ENCODE measurements at places on chromosomes 2 and 18.

DNA sequence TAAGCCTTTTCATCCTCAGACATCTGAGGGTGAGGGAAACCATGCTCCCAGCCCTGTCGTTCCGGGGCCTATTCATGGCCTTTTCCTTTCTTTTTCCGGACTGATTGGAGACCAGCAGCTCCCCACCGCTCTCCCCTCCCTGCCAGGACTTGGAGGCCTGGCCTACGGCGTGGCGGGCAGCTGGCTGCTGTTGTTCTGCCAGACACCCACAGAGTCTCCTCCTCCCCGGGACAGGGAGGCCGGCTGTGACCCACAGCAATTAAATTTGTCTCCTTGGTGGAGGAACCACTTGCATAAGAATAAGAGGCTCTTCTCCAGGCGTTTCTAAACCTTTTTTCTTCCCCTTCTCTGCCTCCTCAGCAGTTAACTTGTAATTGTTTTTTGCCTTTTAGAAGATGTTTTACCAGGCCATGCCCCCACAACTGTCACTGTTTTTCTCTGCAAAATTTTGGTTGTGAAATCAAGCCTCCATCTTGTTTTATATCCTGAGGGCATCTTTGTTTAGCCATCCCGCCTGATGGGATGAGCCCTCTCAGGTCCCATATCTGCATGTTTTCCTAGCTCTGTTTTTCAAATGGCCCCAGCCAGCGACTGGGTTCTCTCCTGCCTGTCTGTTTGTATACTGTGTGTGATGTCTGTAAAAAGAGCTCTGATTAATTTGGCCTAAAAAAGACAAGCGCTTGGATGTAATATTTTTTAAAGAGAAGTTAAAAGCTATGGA is 1060.0 kb upstream of the DDX18 start:
- no peak for DNase-seq

DNA sequence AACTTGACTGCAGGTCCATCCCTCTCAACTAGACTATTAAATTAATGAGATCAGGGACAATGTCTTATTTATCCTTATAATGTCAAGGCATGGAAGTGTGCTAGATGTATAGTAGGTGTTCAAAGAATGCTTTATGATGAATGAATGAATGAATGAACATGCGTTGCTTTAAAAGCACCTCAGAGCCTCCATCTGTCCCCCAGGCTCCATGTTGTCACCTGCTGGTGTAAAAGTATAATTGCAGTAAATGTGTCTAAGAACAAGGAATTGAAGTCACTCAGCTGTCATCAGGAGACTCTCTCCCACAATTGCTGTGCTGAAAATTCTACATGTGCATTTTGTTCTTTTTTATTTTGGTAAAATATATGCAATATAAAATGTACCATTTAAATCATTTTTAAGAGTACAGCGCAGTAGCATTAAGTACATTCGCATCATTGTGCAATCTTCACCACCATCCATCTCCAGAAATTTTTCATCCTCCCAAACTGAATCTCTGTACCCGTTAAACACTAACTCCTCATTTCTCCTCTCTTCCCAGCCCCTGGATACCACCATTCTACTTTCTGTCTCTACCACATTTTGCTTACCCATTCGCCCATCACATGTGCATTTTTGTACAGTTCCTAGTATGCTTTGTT is 52.6 kb downstream of the GNAL start:
- no peak for DNase-seq

- no peak for DNase-seq
These were observed 555 bp downstream of the ALPI start for GRCh38 chr2:232456296-232457120.

GRCh38 chr18:48862132-48862531 is 88.6 kb downstream of the SMAD7 start:
- DNase-seq, result no peak

DNA sequence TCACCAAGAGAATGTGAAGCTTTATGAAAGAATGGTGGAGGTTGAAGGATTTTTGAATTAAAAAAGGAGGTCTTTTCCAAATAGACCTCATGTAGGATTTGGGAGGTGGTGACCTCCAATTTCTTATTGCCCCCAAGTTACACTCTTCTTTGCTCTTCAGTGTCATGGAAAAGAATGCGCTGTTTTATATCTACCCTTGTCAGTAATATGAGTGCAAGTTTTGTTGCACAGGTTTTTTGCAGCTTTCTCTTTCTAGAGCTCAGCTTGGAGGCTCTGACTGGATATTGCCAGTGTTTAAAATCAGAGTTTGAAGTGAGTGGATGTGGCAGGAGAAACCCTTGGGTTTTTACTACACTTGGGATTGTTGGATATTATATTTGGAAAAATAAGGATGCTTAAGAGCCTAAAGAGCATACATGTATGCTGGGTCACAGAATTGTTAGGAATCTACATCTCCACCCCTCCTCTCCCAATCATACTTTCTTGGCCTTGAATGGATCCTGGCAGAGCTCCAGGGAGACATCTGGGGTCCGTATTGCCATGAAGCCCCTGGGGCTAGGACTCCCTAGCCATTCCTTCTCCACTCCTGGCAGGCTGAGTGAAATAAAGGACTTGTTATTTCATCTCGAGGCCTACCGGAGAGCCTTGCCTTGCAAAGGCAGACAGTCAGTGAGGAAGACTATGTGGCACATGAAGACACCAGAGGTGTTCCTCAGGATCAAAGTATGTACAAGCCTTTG is 43.8 kb downstream of the APOB start:
- DNase-seq, result no peak

- DNase-seq, result no peak
These were observed 559.3 kb upstream of the CDH2 start for GRCh38 chr18:28736223-28736622.

DNA sequence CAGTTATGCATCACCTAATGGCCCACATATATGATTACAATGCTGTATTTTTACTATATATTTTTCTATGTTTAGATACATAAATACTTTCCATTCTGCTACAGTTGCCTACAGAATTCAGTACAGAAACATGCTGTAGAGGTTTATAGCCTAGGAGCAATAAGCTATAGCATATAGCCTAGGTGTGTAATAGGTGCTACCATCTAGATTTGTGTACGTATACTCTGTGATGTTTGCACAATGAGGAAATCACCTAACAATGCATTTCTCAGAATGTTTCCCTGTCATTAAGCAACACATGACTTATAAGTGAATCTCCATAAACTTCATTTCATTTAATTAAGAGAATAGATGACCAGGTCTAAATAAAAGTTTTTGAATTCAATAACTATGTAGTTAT is 43.5 kb downstream of the SLC38A11 start:
- no peak for DNase-seq

DNA sequence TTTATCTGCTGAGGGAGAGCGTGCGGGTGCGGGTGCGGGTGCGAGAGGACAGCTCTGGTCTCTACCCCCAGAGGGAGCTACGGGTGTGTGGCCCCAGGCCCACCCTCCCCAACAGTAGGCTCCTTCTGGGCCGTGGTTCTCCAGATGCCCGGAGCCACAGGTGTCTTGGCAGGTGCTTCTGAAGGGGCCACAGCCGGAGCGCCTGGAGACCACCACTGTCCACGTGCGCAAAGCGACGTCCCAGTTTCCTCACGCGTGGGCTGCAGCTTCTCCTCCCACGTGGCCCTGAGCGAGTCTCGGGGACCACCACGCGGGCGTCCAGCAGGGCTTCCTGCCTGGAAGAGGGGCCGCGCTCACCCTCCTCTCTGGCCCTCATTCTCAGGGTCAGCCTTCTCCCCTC is 90.6 kb downstream of the BIN1 start:
- no peak for DNase-seq

DNA sequence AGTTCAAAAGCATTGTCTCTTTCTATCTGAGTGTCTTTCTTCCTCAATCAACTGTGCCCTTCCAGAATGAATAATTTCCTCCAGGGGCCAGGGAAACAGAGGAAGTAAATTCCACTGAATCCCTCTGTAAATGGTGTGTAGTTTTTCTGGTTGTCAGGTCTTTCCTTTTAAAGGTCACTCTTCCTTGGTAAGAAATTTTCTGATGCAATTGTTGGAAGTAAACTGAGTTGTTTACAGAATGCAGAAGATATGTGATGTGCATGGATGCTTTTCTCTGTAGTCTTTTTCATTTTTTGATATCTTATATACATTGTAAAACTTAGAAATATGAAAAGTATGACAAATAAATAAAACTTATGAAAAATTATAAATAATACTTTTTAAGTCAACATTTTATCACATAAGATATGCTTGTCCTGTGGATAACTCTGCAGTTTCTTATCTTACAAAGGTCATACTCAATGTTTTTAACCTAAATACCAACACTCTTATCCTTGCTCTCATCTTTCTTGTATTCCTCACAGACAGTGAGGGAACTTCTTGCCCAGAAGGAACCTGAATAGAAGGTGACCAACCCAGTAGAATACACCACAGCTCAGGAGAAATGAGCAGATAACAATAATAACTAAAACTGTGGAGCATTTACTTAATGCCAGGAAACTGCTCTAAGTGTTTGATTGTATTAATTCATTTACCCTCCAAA is 234.5 kb downstream of the METTL4 start:
- no peak for DNase-seq

GRCh38 chr2:55565613-55566012 is 46.1 kb downstream of the CFAP36 start:
- no peak for DNase-seq

- DNase-seq, result no peak
These were observed 92.1 kb downstream of the ATL2 start for GRCh38 chr2:38284971-38285370.

DNA sequence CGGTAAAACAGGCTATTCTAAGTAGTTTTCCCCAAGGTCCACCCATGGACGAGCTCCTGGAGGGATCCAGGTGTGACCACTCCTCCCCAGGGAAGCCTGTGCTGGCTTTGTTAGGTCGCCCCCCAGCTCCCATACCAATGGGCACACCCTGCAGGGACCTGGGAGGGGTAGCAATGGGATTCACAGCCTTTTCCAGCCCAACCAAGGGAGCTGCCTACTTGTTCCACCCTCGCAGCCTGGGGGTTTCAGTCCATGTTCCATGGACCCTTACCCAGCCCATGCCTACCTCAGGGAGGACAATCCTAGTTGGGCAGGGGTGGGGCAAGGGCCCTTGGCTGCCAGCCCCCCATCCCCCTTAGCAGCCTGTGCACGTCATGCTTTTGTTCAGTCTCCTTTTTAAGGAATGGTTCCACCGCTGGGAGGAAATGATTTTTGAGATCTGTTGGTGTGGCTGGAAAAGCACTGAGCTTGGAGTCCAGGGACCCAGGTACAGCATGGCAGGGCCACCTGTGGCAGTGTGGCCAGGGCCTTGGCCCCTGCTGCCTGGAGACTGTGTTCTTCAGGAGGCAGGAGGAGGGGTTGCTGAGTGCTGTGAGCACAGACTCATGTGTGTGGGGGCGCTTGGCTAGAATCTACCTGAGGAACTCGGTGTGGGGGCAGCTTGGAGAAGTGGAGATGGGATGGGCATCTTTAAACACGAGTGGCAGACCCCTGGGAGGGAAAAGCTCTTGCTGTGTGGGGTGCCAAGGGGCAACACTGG is 166.8 kb downstream of the TWIST2 start:
- DNase-seq, result no peak

- DNase-seq, result no peak
These were observed 233.4 kb upstream of the GALNT5 start for GRCh38 chr2:157024129-157024528.

DNA sequence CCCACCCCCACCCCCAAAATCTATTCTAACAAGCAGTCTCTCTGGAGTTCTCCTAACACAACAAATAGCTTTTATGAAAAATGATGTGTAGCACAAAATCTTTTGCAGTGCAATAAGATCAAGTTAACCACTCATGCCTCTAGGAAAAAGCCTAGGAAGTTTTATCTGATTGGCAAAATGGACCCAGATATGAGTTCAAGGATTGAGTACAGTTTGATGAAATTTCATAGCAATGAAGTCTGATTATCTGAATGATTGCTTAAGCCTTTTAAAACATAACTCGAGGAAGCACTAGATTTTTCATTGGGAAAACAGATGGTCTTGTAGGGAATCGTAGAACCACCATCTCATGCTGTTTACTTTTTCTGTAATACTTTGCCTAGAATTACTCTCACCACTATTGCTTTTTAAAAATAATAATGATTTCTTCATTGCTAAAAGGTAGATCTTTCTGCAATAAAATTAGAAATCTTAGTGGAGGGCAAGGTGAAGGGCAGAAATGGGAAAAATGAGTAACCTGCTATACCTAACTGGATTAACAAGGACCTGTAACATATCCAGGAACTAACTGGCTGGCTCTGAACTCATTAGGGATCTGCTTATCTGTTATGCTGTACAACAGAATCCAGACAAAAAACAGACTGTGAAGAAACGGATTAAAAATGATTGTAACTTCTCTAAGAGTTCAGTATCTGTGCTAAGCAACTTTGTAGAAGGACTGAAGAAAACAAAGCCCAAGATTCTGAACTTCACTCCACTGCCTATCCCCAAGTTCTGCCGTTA is 73.7 kb upstream of the ETAA1 start:
- no peak for DNase-seq

DNA sequence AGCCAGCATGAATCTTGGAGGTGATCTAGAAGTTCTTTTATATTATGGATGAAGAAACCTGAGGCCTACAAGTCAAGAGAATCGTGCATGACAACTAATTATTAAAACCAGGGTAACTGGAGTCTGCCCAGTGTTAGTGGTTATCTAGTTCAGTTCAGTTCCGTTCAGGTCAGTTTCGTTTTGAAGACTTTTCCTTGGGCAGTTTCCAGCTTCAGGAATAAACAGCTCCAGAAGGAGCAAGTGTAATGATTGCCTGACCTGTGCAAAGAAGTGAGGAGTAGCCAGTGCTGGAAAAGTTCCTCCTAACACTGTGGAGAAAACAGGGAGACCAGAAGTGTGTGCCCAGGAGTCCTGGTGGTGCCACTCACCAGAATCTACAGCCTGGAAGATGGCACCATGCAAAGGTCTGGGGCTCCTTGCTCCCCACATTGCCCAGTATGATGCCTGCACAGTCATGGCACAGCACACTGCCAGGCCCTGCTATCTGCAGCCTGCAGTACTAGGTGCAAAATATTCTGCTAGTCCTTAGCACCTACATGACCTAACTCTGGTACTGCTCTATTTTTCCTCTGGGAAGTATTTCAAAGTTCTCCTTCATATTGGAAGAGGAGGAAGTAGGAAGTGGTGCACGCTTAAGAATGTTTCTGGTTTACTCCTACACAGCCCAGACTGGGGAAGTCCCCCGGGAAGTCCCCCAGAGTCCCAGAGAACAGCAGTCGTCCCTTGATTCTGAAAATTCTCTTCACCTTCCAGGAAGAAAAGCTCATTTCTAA is 65.8 kb downstream of the SUMO1 start:
- DNase-seq, result no peak

DNA sequence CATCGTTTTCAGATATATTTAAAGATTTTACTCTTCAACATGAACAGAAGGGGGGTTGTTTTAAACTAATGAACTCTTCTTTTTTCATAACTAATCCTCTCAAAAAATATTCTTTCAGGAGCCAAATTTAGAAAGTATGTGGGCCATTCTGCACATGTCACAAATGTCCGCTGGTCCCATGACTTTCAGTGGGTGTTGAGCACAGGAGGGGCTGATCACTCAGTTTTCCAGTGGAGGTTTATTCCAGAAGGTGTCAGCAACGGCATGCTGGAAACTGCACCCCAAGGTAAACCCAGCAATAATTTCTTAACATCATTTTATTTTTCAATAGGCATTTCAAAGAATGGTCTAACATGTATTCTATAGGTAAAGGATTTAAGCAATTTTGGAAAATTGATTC is 136.0 kb downstream of the EML6 start:
- DNase-seq, result no peak

GRCh38 chr2:224832207-224832606 is 116.0 kb upstream of the CCDC195 start:
- DNase-seq, result no peak

All from effector memory CD4-positive, alpha-beta T cell (primary cell).